ENCODE measurements at places on chromosomes 7 and 10.

GRCh38 chr7:117044664-117045063 lies 91.4 kb downstream of the ST7 start:
- no peak for DNase-seq

DNA sequence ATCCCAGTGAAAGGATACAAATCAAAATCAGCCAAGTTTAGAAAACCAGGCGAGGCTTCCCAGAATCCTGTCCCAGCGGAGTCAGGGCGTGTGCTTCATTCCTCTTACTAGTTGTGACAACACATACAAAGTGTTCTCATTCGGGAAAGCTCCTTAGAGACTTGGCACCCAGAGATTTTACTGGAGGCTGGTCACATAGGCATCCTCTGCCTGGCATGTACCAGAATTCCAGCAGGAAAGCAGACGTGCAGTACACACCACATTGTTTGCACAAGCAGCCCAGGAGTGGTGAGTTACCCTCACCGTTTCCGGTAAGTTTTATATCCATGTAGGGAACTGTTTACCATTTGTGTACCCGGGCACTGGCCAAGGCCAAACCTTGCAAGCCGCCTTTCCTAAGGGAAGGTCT lies 34.9 kb downstream of the MMRN2 start:
- no peak for DNase-seq

DNA sequence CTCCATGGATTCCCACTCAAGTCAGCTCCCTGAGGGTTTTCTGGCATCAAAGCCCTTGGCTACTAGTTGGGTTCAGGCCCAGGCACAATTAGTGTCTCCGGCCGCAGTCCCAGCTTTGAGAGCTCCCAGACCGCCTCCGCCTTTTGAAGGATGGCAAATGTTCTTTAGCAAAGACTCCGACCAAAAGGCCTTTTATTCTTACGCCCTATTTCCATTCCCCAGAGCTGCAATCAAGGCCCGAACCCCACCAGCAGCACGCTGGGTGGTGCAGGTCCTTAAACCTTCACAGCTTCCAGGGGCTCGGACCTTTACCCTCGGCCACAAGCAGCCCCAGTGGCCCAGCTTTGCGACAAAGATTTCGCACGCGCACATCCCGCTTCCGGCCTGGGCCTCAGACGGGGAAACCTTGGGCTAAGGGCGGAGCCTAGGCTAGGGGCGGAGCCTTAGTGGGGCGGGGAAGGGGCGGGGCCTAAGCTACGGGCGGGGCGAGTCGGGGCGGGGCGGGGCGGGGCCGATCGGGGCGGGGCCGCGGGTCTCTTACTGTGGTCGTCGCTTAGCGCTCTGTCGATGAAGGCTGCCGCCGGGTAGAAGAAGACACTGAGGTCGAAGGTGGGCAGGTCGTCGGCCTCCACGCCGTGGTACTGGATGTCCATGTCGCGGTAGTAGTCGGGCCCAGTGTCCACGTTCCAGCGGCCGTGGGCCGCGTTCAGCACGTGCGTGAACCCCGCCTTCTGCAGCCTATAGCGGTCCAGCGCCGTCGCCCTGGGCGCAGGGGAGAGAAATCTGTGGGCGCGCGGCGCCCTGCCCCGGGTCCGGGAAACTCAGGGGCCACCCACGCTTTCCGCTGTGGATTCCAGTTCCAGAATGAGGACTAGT lies 68.0 kb upstream of the SAMD8 start:
- DNase-seq = no peak

DNA sequence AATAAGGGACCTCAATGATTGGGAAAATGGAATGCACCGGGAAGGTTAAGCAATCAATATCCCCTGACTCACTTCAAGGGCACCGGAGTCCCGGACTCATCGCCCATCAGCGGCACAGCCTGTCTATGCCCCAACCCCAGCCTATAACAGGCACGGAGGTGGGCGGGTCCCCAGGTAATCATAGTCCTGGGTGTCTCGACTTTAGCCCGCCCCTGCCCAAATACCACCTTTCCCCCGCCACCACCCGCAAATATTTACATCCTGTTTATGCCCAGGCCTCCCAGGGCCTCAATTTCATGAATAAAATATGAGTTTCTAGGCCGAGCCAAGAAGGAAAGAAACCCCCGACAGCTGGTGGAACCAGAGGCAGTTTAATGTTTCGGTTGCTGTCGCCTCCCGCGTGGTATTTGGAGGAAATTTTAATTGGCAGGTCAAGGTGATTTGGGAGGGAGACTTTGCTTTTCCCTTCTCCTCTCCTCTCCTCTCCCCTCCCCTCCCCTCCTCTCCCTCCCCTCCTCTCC lies 15.6 kb upstream of the RFC2 start:
- peak; percentile 33 for DNase-seq

DNA sequence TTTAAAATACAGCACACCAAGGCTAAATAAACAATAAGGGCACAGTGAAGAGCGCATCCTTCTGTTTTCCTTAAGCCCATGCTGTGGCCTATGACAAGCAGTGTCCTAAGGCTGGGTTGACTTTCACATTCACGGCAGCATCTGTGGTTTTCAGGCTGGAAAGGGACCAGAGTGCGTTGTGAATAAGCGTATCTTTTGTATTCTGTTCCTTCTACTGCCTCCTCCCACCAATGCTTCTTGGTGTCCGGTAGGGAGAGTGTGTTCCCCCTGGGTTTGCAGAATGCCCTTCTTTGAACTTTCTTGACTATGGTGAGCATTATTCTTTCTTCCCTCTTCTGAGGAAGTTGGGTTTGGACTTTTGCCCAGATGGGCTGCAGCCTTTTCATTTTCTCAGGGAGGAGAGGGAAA lies 73.6 kb downstream of the ABCA13 start:
- DNase-seq = no peak

DNA sequence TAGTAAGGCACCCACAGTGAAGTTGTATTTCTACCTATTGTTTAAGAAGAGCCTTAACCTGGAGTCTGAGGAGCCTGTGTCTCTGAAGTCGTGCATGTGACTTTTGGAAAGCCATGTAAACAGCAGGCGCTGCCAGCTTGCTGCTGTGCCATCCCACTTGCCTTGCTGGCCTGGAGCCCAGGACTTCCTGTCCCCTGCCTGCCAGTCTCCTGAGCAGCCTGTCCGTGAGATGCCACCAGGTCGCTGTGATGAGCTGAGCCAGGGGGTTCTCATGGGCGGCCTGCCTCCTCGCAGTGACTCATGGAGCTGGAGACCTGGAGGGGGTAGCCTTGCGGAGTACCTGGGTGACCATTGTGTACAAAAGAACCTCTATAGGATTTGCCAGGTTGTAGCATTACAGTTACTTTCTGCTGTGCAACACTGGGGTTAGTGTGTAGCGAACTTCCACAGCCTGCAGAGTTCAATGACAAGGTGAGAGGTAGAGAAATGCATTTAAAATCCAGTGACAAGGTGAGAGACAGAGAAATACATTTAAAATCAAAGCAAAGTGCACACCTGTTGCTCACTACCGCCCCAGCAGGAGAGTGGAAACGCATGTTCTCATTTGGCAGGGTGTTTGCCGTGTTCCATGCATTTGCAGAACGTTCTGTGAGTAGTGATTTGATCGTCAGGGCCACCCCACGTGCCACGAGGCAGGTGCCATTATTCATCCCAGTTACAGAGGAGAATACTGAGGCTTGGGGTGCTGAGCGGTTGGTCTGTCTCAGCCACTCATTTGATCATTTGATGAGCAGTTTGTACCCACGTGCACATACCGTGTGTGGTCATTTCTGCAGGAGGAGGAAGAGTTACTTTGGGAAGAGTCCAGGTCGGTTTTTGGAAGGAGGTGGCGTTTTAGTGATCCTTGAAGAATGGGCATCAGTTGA lies 36.6 kb upstream of the BHLHA15 start:
- DNase-seq = no peak

GRCh38 chr7:16978358-16979244 lies 96.8 kb upstream of the AGR3 start:
- no peak for DNase-seq

DNA sequence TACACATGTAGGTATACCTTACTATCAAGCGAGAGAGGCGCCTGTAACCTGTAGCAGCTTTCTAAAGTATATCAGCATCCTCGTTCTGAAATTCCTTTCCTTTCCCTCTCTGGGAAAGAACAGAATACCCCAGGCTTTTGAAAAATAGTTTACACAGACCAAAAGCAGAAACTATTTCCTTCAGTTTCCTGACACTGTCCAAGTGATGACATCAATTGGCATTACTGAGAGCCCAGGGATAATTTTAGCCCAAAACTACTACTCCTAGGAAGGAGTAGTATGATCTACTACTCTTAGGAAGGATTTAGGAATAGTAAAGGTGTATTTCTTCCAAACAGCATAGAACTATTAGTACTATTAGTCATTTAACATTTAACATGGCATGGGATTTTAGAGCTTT lies 6.0 kb downstream of the GNG11 start:
- DNase-seq = no peak

DNA sequence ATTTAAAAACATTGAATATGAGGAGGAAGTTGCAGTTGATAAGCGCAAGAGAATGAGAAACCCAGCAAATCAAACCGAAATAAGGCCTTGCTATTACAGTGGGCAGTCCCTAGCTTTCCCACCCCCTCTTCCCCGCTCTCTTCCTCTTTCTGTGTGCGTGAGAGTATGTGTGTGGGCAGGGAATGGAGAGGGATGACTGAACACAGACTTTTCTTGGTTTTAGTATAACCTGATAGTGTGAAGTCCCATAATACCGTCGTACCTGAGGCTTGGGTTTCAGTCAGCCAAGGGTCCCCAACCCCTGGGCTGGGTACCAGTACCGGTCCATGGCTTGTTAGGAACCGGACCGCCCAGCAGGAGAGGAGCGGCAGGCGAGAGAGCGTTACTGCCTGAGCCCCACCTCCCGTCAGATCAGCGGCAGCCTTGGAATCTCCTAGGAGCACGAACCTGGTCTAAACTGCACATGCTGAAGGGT lies 255.3 kb downstream of the CELF2 start:
- no peak for DNase-seq

DNA sequence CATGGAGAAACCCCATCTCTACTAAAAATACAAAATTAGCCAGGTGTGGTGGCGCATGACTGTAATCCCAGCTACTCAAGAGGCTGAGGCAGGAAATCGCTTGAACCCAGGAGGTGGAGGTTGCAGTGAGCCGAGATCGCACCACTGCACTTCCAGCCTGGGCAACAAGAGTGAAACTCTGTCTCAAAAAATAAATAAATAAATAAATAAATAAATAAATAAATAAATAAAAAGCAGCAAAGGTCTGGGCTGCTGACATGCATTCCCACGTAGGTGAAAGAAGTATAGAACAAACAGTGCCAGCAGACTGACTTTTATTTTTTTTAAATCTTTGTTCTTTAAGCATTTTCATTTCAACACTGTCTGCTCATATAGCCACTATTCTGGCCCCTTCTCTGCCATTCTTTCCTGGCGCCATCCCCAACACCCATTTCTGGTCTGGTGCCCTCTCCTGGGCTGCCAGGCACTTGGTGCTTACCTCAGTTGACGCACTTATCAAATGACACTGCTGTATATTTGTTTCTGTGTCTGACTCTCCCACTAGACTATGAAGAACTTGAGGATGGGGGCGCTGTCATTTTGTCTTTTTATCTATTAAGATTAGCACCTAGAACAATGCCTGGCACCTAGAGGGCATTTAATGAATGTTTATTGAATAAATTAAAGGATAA lies 15.6 kb downstream of the FAM107B start:
- no peak for DNase-seq

- DNase-seq = no peak
These were observed 35.1 kb downstream of the DNAJB12 start for GRCh38 chr10:72319416-72320254.

DNA sequence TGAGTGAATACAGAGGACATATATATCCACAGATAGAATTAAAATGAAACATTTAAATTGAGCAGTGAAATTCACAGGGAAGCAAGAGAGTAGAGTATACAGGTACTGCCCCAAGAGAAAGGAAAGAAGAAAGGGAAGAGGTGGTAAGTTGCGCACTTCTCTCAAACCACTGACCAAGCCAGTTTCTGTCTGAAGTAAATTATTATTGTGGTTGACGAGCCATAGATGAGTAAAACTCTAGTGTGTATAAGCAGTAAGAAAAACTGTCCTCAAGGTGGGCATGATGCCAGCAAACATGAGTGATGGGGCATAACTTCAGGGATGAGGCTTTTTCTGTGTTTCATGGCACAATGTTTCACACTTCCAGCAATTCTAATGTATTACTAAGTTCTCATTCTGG lies 4.4 kb upstream of the BET1 start:
- DNase-seq = no peak

GRCh38 chr7:112938863-112939573 lies 147.6 kb downstream of the GPR85 start:
- DNase-seq = no peak

DNA sequence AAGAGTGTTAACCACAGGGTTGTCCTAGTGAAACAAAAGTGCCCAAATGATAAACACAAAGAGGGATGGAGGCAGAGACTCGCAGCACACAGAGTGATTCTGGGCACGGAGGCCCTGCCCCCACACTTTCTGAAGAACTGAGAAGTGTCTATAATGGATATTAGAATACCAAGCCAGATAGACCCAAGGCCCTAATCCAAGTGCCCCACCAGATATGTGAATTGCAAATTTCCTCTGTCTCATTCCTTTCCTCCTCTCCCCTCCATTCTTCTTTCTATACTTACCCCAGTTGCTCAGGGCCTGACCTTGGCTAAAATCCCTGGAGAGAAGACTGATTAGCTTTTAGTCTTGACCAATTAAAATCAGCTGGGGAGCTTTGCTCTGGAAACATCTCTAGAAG lies 106.8 kb upstream of the AOAH start:
- DNase-seq = no peak

DNA sequence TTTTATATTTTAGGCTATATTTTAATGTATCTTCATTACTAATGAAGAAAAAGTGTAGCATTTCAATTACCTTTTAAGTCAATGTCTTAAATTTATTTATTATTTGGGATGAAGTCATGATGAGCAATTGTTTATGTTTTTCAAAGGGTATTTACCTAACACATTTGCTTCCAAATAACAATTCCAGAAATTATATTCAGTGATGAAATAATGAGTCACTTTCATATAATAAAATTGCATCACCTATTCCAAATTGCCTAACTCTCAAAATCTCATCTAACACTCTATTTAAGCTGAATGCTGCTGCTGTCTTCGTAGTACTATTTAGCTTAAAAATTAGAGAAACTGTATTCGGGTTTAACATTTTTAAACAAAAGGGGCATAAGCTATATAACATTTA lies 97.7 kb downstream of the PRKG1 start:
- no peak for DNase-seq

- no peak for DNase-seq
These were observed 61.1 kb upstream of the SEM1 start for GRCh38 chr7:96770758-96771157.

DNA sequence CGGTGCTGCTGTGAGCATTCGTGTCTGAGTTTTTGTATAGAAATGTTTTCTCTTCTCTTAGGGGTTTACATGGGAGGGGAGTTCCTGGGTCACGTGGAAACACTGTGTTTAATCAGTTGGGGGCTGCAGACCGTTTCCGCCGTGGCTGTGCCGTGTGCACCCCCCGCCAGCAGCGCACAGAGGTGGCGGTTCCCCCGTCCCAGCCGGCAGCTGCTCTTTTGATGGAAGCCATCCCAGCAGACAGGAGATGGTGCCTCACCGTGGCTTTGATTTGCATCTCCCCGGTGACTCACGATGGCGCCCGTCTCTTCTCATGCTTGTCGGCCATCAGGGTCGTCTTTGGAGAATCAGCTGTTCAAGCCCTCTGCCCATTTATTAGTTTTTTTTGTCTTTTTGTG lies 34.9 kb upstream of the FOXL3 start:
- DNase-seq = no peak
